Tibial nerve (tissue), 4 donors: ENCODE measurements at places on chromosomes 2 and 18. TPM values are rescaled to one million over a fixed set of nuclear protein-coding genes. Genes with fewer than 3 reads are reported as not detected.

CNOT9 gene
- total RNA-seq = 42.3 TPM

EGR4 gene
- not detected for total RNA-seq

IL36G gene
- total RNA-seq = not detected

NFATC1 gene
- total RNA-seq = 48.6 TPM

PAX3 gene
- not detected for total RNA-seq

UGT1A8 gene
- not detected for total RNA-seq

BMP10 gene
- total RNA-seq = not detected

CGREF1 gene
- 2.8 TPM for total RNA-seq

DSC2 gene
- total RNA-seq = 2.1 TPM

IL1RL1 gene
- 17.7 TPM for total RNA-seq

RPIA gene
- 8.2 TPM for total RNA-seq

PER2 gene
- 8.2 TPM for total RNA-seq

GCG gene
- total RNA-seq = not detected

RTKN gene
- total RNA-seq = 83.9 TPM

VWA3B gene
- 6.1 TPM for total RNA-seq

FSHR gene
- not detected for total RNA-seq

ANXA4 gene
- total RNA-seq = 61.8 TPM

MDH1B gene
- total RNA-seq = not detected

C1QL2 gene
- not detected for total RNA-seq

CEP76 gene
- 3.1 TPM for total RNA-seq

PIEZO2 gene
- total RNA-seq = 27.7 TPM

EMILIN2 gene
- total RNA-seq = 39.2 TPM

COMMD1 gene
- total RNA-seq = 45.2 TPM

RAX gene
- not detected for total RNA-seq

DYNAP gene
- not detected for total RNA-seq

NRP2 gene
- 175 TPM for total RNA-seq

PIKFYVE gene
- 42.9 TPM for total RNA-seq

RAB27B gene
- total RNA-seq = not detected

CHRND gene
- total RNA-seq = not detected

ADCYAP1 gene
- 1.1 TPM for total RNA-seq

PELI1 gene
- total RNA-seq = 31.0 TPM

APOB gene
- 3.7 TPM for total RNA-seq

C2orf80 gene
- total RNA-seq = not detected

TYMS gene
- 4.2 TPM for total RNA-seq

NT5DC4 gene
- total RNA-seq = not detected

GNLY gene
- 0.98 TPM for total RNA-seq

SERPINB12 gene
- total RNA-seq = not detected

TUBB8B gene
- total RNA-seq = not detected

PTRHD1 gene
- 13.7 TPM for total RNA-seq
